Left ventricle myocardium inferior (tissue), 1 donor: ENCODE measurements at places on chromosomes 3 and 15.

- H3K27me3 ChIP-seq, result no peaks in the 10 kb centered on the region
- no peak overlapping the region for H3K27ac ChIP-seq
- no peak for DNase-seq
- H3K36me3 ChIP-seq, result peaks cover 64% of the 10 kb centered on the region
- H3K4me3 ChIP-seq, result no peak overlapping the region
These were observed 17.0 kb downstream of the PCYT1A start for GRCh38 chr3:196270499-196270898.

DNA sequence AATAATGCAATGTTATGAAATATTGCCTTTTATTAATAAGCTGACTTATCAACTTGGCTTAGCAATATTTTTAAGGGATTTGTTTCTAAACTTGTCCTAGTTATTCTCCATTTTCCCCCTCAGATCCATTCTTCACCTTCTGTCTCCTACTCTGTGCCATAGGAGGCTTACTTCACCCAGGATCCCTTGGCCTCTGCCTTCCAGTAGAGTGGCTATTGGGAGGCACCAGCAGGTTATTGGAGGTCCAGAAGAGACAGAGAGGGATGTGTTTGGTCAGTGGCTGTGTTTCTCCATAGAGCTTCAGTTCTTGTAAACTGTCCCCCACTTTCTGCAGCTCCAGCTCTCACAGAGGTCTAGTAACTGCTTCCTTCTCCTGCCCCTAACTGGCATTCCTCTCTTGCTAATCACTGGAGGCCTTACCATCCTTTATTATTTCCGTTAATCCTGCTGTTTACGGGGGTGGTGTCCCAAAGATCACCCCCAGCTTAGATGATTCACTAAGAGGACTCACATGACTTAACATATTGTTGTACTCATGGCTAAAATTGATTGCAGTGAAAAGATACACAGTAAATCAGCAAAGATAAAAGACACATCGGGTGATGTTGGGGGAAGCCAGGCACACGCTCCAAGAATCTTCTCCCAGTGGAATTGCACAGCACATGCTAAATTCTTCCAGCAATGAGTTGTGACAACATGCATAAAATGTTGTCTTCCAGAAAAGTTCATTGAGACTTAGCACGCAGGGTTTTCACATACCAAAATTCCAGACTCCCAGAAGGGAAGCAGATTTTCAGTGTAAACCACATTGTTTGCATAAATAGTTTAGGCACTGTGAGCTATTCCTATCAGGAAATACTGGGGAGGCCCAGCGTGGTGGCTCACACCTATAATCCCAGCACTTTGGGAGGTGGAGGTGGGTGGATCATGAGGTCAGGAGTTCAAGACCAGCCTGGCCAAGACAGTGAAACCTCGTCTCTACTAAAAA, 67.5 kb downstream of the RPL22L1 start:
- H3K27ac ChIP-seq, result no peak overlapping the region
- DNase-seq, result no peak
- no peak overlapping the region for H3K4me3 ChIP-seq
- no peaks in the 10 kb centered on the region for H3K4me1 ChIP-seq
- peaks cover 25% of the 10 kb centered on the region for H3K27me3 ChIP-seq
- H3K36me3 ChIP-seq, result no peaks in the 10 kb centered on the region

DNA sequence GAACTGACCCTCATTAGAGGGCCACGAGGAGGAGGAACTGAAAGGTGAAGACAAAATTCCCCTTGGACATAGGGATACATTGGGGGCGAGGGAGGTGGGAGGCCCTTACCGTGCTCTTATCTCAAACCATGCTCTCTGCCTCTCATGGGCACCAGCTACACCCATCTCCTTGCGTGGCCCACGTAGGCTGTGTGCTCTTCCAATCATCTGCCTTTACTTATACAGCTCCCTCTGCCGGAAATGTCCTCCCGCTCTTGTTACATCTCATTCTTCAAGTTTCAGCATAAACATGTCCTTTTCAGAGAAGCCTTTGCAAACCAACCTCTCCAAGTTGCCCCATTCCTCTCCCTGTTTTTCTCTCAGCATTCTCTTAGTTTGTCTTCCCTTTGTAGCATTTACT, 307.8 kb upstream of the PROK2 start:
- H3K36me3 ChIP-seq, result no peaks in the 10 kb centered on the region
- DNase-seq, result no peak
- no peak overlapping the region for H3K27ac ChIP-seq
- H3K27me3 ChIP-seq, result peaks cover 12% of the 10 kb centered on the region
- no peaks in the 10 kb centered on the region for H3K4me1 ChIP-seq
- H3K4me3 ChIP-seq, result no peak overlapping the region

DNA sequence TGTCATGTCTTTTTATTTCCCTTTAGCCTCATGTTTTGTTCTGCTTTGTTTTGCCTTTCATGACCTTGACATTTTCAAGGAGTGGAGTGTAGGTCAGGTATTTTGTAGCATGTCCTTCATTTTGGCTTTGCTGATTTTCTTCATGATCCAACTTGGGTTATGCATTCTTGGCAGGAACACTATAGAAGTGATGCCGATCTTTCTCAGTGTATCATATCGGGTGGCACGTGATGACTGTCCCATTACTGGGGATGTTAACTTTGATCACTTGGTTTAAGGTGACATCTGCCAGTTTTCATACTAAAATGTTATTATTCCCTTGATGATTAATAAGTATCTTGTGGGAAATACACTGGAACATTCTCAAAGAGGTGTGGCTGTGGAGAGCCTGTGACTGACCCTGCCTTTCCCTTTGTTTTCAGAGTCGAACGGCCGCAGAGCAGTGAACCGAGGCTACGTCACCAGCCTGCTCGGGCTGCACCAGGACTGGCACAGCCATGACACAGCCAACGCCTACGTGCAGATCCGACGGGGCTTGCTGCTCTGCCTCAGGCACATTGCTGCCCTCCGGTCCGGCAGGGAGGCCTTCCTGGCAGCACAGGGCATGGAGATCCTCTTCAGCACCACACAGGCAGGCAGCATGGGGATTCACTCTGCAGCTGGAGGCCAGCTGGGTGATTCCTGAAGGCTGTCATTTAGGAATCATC, 167.7 kb downstream of the AGBL1 start:
- H3K4me1 ChIP-seq, result no peaks in the 10 kb centered on the region
- no peaks in the 10 kb centered on the region for H3K36me3 ChIP-seq
- H3K27ac ChIP-seq, result no peak overlapping the region
- no peak for DNase-seq
- no peak overlapping the region for H3K4me3 ChIP-seq
- no peaks in the 10 kb centered on the region for H3K27me3 ChIP-seq

- DNase-seq, result no peak
- H3K27ac ChIP-seq, result no peak overlapping the region
- H3K36me3 ChIP-seq, result no peaks in the 10 kb centered on the region
- no peak overlapping the region for H3K4me3 ChIP-seq
- no peaks in the 10 kb centered on the region for H3K27me3 ChIP-seq
- H3K4me1 ChIP-seq, result peaks cover 13% of the 10 kb centered on the region
These were observed 195.0 kb downstream of the RBMS3 start for GRCh38 chr3:29475854-29476253.

DNA sequence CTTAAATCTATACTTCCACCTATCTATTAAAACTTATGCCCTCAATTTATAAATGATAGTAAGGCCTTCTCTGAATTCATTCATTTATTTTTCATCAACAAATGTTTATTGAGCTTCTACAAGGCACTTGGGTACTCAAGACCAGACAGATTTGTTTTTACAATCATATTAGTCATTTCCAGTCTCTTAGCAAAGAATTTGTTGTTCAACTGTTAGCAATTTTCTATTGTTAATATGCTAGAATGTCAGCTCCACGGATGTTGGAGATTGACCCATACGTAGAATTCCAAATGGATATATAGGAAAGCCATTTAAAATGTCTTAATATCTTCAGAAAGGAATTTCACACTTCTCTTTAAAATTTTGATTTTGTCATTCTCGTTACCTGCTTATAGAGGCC, 36.7 kb downstream of the ZBTB38 start:
- H3K27ac ChIP-seq, result peak overlapping the region; percentile 99
- peaks cover 96% of the 10 kb centered on the region for H3K4me1 ChIP-seq
- H3K36me3 ChIP-seq, result peaks cover 53% of the 10 kb centered on the region
- H3K4me3 ChIP-seq, result peak overlapping the region; percentile 79
- DNase-seq, result no peak
- no peaks in the 10 kb centered on the region for H3K27me3 ChIP-seq

- H3K36me3 ChIP-seq, result no peaks in the 10 kb centered on the region
- no peaks in the 10 kb centered on the region for H3K4me1 ChIP-seq
- H3K4me3 ChIP-seq, result no peak overlapping the region
- H3K27ac ChIP-seq, result no peak overlapping the region
These were observed 81.0 kb downstream of the PLXNA1 start for GRCh38 chr3:127063916-127064315.

DNA sequence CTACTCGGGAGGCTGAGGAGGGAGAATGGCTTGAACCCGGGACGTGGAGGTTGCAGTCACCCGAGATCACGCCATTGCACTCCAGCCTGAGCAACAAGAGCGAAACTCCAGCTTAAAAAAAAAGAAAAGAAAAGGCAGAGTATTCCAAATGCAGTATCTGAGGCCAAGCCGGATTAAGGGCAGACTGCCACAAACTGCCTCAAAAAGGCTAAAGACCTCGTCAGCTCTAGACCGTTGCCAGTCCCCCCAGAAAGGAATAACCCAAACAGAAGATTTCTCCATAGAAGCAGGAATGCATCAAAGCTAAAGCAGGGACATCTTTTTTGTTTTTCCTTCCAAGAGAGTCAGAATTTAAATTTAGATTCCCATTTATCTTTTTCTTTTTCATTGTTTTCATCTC, 72.9 kb downstream of the TM4SF4 start:
- DNase-seq, result peak; percentile 67
- no peak overlapping the region for H3K4me3 ChIP-seq
- peaks cover 4% of the 10 kb centered on the region for H3K36me3 ChIP-seq
- H3K27me3 ChIP-seq, result no peaks in the 10 kb centered on the region

GRCh38 chr3:184235381-184236032, 6.1 kb downstream of the VWA5B2 start:
- H3K27ac ChIP-seq, result no peak overlapping the region
- H3K36me3 ChIP-seq, result no peaks in the 10 kb centered on the region
- peaks cover 73% of the 10 kb centered on the region for H3K27me3 ChIP-seq
- no peak for DNase-seq

- DNase-seq, result no peak
- no peak overlapping the region for H3K27ac ChIP-seq
- no peaks in the 10 kb centered on the region for H3K4me1 ChIP-seq
These were observed 969.0 kb upstream of the ALCAM start for GRCh38 chr3:104397713-104398112.

- H3K4me3 ChIP-seq, result no peak overlapping the region
- H3K36me3 ChIP-seq, result peaks cover 8% of the 10 kb centered on the region
These were observed 15.6 kb downstream of the FAH start for GRCh38 chr15:80168421-80168820.

DNA sequence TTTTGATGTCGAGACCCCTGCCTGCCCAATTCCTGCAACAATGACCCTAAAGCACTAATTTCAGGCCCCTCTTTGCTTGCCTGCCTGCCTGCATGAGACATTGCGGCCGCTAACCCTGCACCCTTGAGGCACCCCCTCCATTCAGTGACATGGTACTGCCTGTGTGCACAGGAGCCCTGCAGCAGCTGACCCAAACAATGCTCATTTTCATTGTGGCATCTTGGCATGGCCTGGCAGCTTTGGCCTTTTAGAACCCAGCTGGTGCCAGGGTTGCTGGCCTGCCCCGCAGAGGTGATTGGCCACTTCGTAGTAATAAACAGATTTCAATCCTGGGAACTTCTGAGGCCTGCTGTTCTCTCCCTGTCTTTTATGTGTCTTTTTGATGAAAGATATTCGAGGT, 33.8 kb downstream of the SLCO3A1 start:
- H3K36me3 ChIP-seq, result no peaks in the 10 kb centered on the region
- peaks cover 91% of the 10 kb centered on the region for H3K4me1 ChIP-seq
- H3K4me3 ChIP-seq, result no peak overlapping the region
- DNase-seq, result peak; percentile 55
- peak overlapping the region; percentile 71 for H3K27ac ChIP-seq

GRCh38 chr15:31469786-31470525, 143.3 kb downstream of the KLF13 start:
- no peak overlapping the region for H3K4me3 ChIP-seq
- peaks cover 16% of the 10 kb centered on the region for H3K4me1 ChIP-seq
- no peak overlapping the region for H3K27ac ChIP-seq
- no peaks in the 10 kb centered on the region for H3K36me3 ChIP-seq
- DNase-seq, result no peak

- peaks cover 71% of the 10 kb centered on the region for H3K4me1 ChIP-seq
- H3K36me3 ChIP-seq, result peaks cover 8% of the 10 kb centered on the region
- H3K4me3 ChIP-seq, result no peak overlapping the region
- peak overlapping the region; percentile 41 for H3K27ac ChIP-seq
- no peaks in the 10 kb centered on the region for H3K27me3 ChIP-seq
- DNase-seq, result no peak
These were observed 41.1 kb downstream of the PTPRG start for GRCh38 chr3:61602466-61602865.

DNA sequence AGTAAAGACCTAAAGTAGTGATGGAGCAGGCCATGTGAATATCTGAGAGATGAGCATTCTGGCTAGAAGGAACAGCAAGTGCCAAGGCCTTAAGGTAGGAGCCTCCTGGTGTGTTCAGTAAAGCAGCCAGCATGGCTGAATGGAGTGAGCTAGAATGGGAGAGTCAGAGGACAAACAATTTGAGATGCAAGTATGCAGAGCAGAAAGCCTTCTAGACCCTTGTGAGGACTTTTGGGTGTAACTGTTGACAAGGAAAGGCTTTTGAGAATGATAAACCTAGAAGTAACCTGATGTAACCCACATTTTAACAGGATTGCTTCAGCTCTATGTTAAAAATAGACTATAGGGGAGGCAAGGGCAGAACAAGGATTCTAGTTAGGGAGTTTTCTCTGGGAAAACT, 14.8 kb upstream of the RNF7 start:
- H3K27ac ChIP-seq, result no peak overlapping the region
- no peak for DNase-seq
- no peaks in the 10 kb centered on the region for H3K36me3 ChIP-seq
- H3K4me3 ChIP-seq, result no peak overlapping the region
- H3K4me1 ChIP-seq, result no peaks in the 10 kb centered on the region
- H3K27me3 ChIP-seq, result no peaks in the 10 kb centered on the region

DNA sequence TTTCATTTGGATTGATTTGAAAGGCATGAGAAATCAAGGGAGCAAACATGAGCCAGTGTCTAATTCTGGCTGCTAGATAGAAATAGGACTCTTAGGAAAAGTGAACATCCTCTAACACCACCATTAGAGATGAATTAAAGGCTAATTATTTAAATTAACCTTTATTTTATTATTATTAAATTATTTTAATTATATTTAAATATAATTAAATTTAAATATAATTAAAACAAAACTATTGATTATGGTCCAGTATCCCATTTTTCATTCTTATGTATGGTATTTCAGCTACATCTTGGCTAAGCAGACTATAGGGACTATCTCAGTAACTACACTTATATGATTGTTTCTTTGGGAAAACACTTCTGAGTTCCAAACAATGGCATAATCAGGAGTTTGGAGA, 904.8 kb downstream of the NAALADL2 start:
- DNase-seq, result no peak
- H3K27ac ChIP-seq, result no peak overlapping the region
- H3K27me3 ChIP-seq, result no peaks in the 10 kb centered on the region
- H3K4me3 ChIP-seq, result no peak overlapping the region
